ENCODE measurements at places on chromosomes 11 and 22.

DNA sequence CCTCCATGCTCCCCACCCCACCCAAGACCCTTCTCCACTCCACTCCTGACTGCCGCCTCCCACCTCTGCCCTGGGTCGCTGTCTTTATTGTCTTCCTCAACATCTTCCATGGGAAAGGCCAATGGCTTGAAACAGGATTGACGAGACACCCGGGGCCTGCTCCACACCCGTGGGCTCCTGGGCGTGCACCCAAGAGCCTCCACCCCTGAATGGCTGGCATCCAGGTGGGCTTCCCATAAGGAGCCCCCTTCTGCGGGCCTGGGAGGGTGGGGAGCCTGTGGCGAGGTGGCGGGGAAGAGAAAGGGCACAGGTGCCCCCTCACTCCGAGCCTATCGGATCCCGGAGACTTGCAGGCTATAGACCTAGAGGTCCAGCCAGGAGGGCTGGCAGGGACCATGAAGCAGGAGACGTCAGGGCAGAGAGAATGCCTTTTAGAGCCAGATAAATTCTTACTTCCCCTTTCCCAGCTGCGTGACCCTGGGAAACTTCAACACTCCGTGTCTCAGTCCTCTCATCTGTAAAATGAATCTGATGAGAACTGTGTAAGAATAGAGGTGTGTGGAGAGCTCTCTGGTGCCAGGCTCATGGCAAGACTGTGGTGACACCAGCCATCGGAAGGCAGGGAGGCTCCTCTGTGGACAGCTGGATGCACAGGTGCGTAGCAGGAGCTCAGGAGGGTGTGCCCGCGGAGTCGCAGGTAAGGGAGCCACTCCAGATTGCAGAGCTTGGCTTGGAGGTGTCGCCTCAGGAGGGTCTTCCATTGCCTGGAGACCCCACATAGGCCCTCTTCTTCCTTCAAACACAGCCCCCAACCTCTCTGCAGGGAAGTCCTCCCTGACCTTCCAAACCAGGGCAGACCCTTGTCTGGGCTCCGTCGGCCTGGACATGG, 53.9 kb downstream of the SMIM38 start:
- DNase-seq = no peak

DNA sequence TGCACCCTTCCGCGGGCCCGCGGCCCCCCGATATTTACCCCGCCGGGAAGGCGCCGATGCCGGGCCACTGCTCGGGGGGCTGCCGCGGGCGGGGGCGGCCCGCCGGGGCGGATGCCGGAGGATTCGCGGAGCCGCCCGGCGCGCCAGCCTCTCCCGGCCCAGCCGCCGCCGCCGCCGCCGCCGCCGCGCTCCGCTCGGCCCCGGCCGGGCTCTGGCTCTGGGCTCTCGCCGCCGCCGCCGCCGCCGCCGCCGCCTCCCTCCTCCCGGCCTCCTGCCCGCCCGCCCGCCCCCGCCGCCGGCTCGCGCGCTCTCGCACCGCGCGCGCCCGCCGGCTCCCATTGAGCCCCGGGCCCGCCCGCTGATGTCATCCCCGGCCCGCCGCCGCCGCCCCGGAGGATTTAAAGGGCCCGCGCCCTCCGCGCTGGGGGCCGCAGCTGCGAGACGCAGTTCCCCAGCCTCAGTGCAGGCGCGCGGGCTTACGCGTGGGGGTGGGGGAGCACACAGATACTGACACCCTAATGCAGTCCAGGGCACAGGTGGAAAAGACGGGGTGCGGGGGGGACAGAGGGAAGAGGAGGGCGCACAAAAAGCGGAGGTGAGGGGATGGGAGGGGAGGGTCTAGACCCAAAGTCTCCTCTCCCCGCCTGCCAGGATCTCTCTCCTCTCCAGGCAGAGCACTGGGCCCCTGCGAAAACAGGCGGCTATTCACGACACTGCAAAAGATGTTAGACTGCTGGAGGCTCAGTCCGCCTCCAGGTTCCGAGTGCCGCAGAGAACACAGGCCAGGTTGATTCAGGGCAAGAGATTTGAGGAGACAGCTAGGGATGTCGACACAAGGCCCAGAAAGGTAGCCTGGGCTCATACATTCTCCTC, at the start of gene CSNK1E:
CSNK1E (minus strand) TSS at position 312 of the 873 bp plus-strand sequence. CDS start 3,276 bp downstream, outside the sequence.
- no peak for DNase-seq

DNA sequence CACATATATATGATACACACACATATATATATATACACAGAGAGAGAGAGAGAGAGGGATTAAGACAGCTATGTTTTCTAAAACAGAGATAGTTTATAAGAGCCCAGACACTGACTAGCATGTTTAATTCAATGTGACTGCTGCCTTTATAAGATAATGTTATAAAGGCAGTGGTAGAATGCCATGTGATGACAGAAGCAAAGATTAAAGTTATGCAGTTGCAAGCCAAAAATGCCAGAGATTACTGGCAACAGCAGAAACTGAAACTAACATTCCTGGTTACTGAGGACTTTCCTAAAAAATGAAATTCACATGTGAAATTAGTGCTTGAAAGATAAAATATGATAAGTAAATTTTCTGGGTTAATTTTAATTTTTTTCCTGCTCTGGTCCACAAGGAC, 1888.9 kb downstream of the LRRC4C start:
- DNase-seq = no peak

DNA sequence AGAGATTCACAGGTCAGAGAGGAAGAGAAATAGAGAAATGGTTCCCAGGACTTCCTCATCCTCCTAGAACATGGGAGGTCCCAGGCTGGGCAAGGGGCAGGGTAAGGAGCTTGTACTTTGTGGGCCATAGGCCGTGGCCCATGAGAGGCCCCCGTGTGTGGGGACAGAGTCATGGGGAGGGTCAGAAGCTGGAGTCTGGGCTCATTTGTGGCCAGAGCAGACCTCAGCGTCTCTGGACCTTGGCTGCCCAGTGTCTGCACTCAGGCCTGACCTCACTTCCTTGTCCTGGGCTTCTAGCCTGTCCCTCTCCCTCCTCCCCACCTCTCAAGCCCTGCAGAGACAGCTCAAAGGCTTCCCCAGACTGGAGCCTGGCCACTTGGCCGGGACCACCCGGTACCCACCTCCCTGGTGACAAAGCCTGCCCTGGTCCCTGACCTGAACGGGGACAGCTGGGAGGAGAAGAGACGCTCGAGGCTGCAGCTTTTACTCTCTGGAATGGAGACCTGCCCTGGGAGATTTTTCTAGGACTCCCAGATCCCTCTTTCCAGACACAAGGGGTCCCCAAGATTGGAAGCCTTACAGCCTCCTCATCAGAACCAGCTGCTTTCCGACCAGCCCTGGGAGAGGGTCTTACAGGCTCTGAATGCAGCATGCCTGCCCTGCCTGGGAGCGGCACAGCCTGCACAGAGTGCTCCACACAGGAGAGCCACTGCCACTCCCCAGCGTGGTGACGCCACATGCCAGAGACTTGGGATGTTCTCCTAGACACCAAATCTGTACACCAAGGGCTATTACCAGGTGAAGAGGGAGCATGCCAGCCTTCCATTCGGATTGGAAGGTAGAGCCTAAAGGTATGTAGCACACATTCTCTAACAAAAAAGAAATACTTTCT, 569.0 kb upstream of the B3GAT1 start:
- no peak for DNase-seq

- DNase-seq = no peak
Measured at GRCh38 chr11:95101935-95102334, 12.3 kb downstream of the ENDOD1 start.

DNA sequence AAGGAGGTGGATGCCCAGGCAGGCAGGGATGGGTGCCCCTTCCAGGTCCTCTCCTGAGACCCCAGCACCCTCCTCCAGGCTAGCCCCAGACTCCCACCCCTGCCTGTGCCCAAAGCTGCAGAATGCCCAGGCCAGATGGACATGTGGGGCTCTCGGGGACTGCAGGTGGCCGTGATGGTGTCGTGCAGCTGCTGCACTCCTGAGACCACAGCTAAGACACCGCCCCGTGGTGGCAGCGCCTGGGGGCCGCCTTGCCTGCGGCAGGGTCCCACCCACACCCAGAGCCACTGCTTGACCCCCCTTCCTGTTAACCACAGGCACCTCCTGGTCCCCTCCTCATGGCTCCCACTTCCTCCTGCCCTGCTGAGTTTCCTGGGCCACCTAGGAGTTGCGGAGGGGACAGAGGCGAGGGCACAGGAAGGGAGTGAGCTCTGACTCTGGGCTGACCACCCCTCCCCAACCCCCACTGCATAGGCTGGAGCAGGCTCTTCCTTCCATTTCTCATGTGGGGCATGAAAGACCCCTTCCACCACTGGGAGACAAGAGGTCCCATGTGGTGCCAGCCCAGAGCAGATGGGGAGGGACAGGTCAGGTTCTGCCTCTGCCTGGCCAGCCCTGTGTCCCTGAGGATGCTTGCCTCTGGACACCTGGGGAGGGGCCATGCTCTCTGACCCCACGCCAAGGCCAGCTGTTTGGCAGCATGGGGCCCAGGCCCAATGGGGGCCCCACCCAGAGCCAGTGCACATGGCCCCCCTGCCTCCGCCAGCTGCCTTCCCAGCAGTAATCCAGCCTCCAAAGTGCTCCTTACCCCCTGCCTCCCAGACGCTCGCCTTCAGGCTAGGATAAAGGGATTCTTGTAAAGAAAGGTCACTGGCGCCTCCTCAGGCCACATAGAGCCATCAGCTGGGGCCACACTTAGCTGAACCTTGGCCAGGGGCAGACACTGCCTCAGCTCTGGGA, 29.3 kb downstream of the OSBPL5 start:
- DNase-seq = no peak

DNA sequence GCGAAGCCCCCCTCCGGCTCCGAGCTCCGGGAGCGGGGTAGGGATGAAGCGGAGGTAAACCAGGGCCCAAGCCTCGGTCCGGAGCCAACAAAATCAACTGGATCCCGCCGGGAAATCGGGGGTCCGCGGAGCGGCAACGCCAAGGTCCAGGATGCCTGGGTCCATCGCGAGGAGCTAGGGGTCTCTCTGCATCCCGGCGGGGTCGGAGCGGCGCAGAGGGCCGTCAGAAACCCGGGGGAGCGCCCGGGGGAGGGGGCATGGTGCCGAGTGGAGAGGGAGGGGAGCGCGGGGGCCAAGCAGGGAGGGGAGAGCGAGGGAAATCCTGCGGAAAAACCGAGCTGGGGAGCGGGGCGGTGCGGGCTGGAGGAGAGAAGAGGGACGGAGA, 51.8 kb downstream of the SLC22A12 start:
- DNase-seq = no peak

DNA sequence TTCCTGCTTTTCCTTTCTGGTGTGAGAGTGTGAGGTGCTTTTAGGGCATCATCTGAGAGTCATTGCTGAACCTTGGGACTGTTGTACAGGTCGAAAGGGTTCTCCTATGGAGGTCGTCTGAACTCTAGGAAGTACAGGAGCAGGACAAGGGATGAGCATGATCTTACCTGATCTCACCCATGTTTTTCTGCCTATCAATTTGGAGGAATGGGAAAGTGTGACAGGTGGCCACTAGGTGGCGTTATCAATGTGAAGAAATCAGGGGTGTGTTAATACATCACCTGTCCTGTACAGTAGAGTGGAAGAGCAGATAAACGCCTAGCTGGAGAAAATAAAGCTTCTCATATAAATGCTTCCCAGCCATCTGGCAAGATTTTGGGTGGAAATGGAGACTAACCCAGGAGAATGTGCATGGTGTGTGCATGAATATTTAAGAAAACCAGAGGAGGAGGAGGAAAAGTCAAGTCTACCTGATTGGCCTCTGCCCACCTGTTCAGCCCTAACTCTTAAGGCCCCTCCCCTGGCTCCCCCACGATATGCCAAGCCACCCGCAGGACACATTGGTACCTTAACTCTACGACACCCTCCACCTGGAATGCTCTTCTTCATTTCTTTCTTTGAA, 72.0 kb upstream of the NARS2 start:
- no peak for DNase-seq

DNA sequence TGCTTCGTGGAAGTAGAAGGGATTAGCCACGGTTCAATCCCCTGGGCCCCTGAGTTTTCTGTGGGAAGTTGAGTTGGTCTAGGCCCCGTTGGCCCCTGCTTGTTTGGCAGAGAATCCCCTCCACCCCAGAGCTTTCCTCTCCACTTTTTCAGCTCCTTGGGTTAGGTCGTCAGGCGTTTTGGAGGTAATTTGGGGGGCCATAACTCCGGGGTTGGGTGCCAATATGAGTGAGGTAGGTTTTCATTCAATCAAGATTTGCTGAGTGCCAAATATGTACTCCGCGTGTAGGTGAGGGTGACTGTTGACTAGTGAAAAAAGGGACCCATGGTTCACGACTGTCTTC, 590 bp downstream of the ATG13 start:
- no peak for DNase-seq

- no peak for DNase-seq
Measured at GRCh38 chr11:119619665-119620064, 109.3 kb downstream of the NECTIN1 start.

GRCh38 chr11:96055706-96056387, 131.9 kb upstream of the MTMR2 start:
- peak; percentile 52 for DNase-seq

DNA sequence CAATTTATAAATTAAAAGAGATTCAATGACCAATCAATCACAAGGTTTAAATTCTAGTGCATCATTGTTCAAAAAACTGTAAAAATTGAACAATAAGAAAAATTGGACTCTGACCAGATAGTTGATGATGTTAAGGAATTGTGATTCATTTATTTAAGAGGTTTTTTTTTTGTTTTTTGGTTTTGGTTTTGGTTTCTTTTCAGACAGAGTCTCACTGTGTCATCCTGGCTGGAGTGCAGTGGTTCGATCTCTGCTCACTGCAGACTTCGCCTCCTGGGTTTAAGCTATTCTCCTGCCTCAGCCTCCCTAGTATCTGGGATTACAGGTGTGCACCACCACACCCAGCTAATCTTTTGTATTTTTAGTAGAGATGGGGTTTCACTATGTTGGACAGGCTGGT, 17.1 kb upstream of the EIF3M start:
- DNase-seq = no peak
